ENCODE measurements at places on chromosomes 7 and 10.

GRCh38 chr7:17963281-17963680 is 23.0 kb upstream of the SNX13 start:
- no peak for DNase-seq

GRCh38 chr7:123846217-123846891 is 1.4 kb downstream of the HYAL4 start:
- no peak for DNase-seq

DNA sequence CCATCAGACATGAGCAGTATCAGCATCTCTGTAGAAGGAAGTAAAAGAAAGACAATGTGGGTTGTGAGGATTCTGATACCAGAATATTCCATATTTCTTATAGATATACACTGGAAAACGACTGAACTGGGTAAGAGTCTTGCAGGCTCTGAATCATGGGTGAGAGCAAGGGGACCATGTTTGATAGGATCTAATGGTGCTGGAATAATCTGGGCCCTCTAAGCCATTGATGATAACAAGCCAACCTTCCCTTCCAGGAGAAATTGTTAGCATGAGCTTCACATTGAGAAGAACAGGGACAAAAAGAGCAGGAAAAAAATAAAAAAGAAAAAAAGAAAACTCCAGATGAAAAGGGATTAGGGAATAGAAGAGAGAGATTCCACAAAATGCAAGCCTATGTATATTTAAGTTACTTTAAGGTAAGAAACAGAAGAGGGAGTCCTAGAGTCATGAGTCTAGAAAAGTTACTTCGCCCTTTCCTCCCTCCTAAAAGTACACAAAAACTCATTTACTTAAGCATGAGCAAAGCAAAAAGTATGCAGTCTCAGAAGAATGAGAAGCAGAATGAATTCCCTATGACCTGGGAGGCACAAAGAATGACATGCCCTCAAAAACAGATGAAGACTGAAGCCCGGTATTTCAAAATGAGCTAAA is 181.9 kb downstream of the TMEM26 start:
- no peak for DNase-seq

DNA sequence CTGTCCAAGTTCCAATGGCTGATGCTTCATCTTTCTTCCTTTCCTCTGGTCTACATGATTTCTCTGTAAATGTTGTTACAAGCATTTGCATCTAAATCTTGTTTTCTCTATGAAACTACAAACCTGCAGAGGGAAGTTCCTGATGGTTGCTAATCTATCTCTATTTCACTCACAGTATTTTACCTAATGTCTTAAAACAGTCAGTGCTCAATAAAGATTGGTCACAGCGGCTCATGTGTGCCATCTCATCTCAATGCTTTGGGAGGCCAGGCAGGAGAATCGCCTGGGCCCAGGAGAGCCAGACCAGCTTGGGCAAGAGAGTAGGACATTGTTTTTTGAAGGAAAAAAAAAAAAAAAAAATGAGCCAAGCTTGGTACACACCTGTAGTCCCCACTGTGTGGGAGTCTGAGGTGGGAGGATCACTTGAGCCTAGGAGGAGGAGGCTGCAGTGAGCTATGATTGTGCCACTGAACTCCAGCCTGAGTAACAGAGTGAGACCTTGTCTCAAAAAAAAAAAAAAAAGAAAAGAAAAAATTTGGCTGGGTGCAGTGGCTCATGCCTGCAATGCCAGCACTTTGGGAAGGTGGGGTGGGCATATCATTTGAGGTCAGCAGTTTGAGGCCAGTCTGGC is 71.3 kb upstream of the ARMC3 start:
- no peak for DNase-seq

- no peak for DNase-seq
Measured at GRCh38 chr7:18893156-18893555, 224.3 kb downstream of the TWIST1 start.

DNA sequence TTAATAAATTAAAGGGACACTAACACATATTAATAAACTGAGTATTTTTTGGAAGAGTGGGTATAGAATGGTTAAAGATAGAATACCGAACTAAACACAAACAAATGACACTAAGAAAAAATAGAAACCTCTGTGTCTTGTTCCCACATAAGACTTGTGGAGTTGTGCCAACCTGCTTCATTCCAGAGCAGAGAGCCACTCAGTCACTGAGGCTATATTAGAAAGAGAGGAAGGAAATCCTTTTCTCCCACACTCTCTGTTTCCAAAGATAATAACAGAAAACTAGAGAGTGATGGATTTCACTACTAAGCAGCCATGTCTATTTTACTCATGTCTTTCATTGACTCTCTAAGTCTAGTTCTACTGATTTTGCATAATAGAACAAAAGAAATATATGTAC is 26.0 kb downstream of the CTNNA3 start:
- DNase-seq: no peak

DNA sequence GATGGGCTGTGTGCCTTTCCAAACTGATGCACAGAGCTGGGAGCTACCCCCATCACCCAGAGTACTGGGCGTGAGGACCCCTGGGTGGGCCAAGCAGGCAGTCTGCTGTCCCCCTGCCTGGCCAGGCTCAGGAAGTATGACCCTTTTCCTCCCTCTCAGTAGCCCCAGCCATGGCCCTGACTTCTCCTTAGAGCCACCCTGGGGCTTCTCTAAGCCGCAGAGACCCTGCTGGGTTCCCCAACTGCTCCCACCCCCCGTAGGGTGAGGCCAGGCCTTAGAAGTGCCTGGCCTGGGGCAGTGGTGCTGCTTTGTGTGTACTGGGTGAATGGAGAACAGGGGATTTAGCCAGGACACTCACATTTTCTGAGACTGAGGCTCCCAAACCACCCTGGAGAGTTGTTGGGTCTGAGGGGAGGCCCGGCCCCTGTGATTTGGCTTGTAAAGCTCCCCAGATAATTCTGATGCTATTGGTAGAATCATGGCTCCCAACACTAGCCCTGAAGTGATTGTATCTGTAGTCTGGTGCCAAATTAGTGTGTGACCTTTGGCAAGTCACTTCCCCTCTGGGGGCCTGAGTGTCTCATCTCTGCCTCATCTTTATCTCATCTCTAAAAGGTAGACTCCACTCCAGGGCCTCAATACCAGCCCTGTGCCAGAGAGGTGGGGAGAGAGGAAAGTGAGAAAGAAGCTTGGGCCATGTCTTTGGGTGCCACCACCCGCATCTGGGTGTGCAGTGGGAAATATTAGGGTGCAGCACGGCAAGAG is 99.7 kb upstream of the PPIF start:
- DNase-seq: no peak

- no peak for DNase-seq
Measured at GRCh38 chr10:69033256-69033655, 44.7 kb downstream of the KIFBP start.

DNA sequence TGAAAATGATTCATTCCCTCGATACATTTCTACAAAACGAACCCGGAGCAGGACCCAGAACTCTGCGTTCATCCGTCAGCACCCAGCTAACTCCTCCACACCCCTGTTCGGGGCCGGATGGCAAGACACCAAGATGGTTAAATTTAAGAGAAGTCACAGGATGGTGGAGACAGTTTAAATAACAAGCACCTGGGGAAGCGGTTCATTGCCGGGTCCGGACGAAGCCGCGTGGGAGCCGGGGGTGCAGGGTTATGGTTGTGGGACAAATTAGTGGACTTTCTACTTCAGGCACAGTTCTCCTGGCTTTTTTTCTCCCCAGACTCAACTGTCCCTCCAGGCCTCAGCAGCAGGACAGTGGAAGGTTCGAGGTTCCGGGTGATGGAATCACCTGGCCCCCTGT is 45.4 kb downstream of the ASB13 start:
- DNase-seq: no peak

DNA sequence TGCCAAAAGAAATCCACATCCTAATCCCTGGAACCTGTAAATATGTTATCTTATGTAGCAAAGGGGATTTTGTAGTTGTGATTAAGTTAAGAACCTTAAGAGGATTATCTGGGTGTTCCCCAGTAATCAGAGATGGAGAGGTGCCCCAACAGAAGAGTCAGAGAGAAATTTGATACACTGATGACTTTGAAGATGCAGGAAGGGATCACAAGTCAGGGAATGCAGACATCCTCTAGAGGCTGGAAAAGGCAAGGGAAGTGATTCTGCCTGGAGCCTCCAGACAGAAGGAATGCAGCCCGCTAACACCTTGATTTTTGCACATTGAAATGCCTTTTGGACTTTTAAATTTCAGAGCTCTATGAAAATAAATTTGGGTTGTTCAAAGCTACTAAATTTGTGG is 531.7 kb downstream of the DNAJB9 start:
- no peak for DNase-seq

DNA sequence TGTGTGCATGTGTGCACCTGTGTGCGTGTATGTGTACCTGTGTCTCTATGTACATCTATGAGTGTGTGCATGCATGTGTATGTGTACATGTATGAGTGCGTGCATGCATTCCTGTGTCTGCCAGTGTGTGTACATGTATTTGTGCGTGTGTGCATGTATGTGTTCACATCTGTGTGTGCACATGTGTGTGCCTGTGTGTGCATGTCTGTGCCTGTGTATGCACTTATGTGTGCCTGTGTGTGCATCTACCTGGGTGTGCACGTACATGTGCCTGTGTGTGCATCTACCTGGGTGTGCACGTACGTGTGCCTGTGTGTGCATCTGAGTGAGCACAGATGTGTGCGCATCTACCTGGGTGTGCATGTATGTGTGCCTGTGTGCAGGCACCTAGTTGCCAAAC is 102.2 kb upstream of the DIP2C start:
- no peak for DNase-seq

- peak; percentile 65 for DNase-seq
Measured at GRCh38 chr7:124032369-124033094, at the start of gene TMEM229A. Gene TMEM229A (minus strand): TSS chr7:124033067. CDS start chr7:124033003, 64 bp downstream.

DNA sequence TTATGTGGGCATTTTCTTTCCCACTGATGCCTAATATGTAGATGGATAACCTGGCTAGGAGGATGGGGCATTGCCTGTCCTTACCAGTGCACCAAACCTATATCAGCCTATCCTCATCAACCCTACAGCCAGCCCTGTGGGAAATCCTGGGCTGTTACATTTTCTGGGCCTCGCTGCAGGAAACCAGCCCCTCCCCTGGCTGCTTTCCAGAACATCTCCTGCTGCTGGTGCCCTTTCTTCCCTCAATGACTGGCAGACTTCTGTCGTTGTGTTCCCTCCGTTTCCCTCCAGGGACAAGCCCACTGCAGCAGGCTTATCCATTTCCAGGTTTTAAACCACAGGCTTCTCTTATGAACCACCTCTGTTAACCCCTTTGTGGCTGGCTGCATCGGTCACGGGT is 486.1 kb upstream of the COBL start:
- DNase-seq: no peak

DNA sequence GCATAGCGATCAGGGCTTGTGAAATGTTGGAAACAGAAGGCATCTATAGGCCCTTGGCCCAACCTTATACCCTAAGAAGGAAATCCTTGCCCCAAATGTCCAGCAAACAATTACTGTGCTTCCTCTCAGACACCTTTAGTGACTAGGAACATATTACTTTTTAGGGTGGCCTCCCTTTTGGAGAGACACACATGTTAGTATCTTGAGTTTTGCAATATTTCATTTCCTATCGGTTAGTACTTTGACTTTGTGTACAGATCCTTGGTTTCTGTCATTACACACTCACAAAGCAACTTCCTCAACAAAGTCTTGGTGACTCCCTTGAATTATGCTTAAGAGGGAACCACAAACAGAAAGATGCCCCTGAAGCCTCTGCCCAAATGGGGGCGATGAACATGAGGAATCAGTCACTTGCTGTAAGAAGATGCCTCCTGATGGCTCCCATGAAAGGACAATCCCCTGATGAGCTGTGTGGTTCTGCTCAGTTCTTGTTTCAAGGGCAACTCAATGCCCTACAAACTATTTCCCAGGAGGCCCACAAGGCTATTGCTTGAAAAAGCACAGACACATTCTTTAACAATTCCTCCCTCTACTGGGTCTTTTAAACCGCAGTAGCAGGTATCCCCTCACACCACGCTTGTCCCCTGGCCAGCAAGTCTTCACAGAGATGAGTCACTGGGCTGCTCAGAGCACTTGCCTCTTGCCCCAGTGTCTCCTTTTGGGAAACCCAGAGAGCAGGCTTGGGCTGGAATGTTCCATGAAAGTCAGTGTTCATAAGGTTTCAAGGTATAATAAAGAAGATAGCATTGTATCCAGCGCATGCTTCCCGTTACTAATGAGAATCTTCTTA is 196.2 kb downstream of the FANK1 start:
- no peak for DNase-seq

GRCh38 chr10:79274279-79275104 is 72.8 kb upstream of the PPIF start:
- DNase-seq: no peak

DNA sequence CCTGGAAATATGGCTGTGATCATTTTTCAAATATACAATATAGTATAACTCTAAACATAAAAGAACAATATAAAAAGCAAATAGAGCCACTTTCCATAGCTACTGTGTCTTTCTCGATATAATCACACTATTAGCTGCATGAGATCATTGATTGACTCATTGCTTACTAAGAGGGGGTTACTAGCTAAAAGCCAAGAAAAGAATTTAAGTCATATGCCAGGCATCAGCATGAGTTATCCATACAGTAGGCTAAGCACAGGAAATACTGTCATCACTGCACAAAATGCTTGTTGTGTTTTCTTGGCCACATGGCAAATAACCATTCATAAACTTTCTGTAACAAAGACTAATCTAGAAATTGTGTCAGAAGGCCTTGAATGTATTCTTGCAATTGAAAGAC is 18.8 kb upstream of the ABCB5 start:
- no peak for DNase-seq

- no peak for DNase-seq
Measured at GRCh38 chr7:131795400-131795799, 239.0 kb upstream of the PODXL start.

DNA sequence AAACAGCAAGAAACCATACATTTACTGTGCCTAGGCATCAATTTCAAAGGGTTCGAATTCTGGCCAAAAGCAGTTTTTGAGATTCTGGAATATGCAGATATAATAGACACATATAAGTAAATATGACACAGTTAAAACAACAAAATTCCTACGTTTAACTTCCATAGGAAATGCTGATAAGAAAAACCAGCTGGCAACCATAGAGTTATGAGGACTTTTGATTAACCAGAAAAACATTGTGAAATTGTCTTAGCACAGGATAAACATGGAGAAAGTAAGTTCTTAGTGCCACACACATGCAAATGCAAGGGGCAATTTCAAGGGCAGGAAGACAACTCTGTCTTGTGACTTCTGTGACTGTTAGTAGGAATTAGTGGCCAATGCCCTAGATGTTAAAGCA is 702.1 kb downstream of the TNS3 start:
- no peak for DNase-seq

- no peak for DNase-seq
Measured at GRCh38 chr10:6339891-6340290, 137.2 kb downstream of the PFKFB3 start.

DNA sequence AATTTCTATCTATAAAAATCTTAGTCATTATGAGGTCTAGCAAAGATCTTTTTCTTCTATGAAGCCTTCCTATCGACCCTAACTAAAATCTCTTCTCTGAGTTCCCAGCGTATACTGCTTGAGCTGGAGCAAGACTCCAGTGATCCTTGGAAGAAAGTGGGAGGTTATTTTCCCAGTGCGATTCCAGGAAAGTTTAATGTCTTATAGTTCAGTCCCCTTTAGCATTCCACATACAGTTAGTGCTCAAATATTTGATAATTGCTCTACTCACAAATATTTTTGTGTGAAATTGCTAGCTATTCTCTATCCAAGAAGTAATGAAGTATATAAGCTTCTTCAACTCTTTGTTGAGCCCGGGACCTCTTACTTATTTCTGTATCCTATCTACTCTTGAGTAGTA is 47.7 kb downstream of the ZEB1 start:
- no peak for DNase-seq

GRCh38 chr7:54556121-54556520 is 13.9 kb downstream of the VSTM2A start:
- DNase-seq: no peak

- peak; percentile 28 for DNase-seq
Measured at GRCh38 chr10:66925896-66926715, at the start of gene LRRTM3. Gene LRRTM3 (plus strand): TSS chr10:66926036.

- DNase-seq: no peak
Measured at GRCh38 chr10:88062385-88062784, 199.0 kb downstream of the PTEN start.

All from NCI-H1105 treated with DMSO at 0.1 percent for 48 hours (cell line).